Astrocyte (in vitro differentiated cells and primary cell): ENCODE measurements at places on chromosomes 6 and 20. TPM values are rescaled to one million over a fixed set of nuclear protein-coding genes. Genes with fewer than 3 reads are reported as not detected.
A peak's percentile ranks its signal among the peaks of the same experiment; 100 is the strongest.

GRCh38 chr6:164066766-164067165 is 652.2 kb downstream of the QKI start:
- no peak for DNase-seq

- DNase-seq: no peak
Measured at GRCh38 chr20:43295781-43296180, 106.1 kb upstream of the PTPRT start.

DNA sequence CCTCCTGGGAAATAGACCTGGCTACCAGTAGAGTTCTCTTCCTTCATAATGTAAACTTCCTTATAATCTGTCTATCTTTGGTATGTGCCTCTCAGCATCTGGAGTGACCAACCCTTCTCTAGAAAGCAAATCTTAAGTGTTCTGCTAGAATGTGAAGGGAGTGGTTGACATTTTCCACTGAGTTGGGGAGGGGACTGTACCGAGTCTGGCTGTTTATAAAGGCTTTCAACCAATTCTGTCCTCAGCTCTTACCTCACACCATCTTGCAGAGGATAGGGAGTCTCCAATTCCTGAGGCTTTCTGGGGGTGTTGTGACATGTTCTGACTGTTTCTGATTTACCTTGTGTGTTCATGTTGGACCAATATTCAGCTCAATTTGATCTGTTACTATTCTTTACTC is 39.6 kb downstream of the FAM217A start:
- no peak for DNase-seq

GRCh38 chr6:52840763-52841585 is at the start of gene GSTA5:
GSTA5 (minus strand) TSS chr6:52840813.
- DNase-seq: peak; percentile 61

The DEF6 gene
- total RNA-seq: 2.2 and 3.3 TPM in 2 replicates

- peak; percentile 63 for DNase-seq
Measured at GRCh38 chr6:68296126-68296525, 339.0 kb upstream of the ADGRB3 start.

The GPR63 gene
- 1.6 and 1.8 TPM in 2 replicates for total RNA-seq

DNA sequence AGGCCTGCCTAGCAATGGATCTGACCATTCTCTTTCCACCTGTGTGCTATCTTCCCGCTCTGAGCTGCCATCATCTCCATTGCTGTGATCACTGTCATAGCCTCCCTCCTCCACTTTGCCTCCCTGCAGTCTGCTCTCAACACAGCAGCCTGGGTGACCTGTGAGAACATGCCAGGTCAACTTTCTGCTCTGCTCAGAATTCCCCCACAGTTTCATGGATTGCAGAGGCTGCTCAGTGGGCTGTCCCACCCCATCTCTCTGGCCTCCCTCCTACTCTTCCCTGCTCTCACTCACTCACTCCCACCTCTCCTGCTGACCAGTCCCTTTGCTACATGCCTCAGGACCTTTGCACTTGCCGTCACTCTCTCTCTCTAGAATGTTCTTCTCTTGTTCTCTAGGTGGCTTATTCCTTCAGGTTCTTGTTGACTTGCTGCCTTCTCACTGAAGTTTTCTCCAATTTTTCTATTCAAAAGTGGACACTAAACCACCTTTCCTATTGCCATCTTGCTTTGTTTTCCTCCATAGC is 159.9 kb downstream of the CD83 start:
- DNase-seq: no peak
